HL-60 (cell line): ENCODE measurements at places on chromosomes 1 and 21.

DNA sequence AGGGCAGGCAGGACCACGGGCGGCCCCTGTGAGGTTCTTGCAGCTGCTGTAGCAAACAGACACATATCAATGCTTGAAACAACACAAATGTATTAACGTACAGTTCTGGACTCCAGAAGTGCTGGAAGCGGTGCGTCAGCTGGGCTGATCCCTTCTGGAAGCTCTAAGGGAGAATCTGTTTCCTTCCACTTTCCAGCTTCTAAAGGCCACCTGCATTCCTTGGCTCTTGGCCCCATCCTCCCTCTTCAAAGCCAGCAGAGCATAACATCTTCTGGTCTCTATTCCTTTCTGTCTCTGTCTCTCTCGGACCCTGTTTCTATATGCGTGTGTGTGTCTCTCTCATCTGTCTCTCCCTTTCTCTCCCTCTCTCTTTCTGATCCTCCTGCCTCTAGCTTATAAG, 102.3 kb downstream of the SPSB1 start:
- DNase-seq = no peak

DNA sequence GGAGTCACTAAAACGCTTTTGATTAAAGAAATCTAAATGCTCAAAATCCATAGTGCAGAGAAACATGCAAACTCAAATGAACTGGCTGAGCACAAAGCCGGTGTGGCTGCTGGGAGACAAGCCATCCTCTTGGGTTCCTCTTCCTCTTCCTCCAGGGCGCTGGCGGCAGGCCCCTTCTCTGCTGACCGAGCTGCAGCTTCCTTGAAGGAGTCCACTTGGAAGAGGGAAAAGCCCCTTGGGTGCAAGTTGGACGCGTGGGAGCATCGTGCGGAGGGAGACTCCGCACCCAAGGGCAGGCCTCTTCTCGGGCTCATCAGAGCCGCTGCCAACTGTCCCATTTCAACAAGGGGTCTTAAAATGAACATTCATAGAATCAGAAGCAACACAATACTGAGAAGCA, 7.9 kb downstream of the CCNL2 start:
- no peak for DNase-seq

- DNase-seq = no peak
Measured at GRCh38 chr1:232766241-232766890, 38.9 kb upstream of the MAP10 start.

DNA sequence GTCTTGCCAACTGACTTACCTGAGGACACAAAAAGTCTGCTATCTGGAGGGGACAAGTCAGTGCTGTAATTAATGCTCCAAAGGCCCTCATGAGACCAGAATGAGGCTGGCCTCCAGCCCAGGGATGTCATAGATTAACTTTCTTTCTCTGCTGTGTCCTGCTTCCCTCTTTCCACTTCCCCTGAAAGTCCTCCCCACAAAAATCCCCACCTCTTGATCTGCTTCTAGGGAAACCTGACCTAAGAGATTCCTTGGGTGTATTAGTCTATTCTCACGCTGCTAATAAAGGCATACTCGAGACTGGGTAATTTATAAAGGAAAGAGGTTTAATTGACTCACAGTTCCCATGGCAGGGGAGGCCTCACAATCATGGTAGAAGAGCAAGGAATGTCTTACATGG, 39.2 kb downstream of the RUNX3 start:
- DNase-seq = no peak

GRCh38 chr1:22841142-22841541, 130.5 kb downstream of the EPHB2 start:
- DNase-seq = no peak
